Osteocyte (in vitro differentiated cells): ENCODE measurements at places on chromosomes 5 and 9.

- DNase-seq: no peak
Measured at GRCh38 chr5:143213851-143214363, 189.6 kb downstream of the NR3C1 start.

- DNase-seq: no peak
Measured at GRCh38 chr5:149820012-149820411, 89.9 kb downstream of the PPARGC1B start.

DNA sequence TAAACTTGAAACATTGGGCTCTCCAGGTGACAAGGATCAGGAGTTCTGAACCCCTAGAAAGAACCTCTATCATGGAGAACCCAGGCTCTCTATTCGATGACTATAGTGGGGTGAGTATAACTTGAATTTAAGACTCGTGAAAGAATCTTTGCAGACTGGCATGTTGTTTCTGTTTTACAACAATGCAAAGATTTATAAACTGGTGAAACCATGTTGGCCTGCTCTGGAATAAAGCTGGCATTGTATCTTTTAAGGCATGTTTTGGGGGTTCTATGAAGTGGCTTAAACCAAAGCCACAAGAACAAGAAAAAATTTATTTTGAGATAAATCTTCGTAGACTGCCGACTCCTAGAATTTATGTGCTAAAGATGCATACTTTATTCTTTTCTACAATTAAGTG is 9.8 kb upstream of the GDNF start:
- no peak for DNase-seq

GRCh38 chr5:83964271-83964670 is 243.6 kb upstream of the HAPLN1 start:
- DNase-seq: no peak

DNA sequence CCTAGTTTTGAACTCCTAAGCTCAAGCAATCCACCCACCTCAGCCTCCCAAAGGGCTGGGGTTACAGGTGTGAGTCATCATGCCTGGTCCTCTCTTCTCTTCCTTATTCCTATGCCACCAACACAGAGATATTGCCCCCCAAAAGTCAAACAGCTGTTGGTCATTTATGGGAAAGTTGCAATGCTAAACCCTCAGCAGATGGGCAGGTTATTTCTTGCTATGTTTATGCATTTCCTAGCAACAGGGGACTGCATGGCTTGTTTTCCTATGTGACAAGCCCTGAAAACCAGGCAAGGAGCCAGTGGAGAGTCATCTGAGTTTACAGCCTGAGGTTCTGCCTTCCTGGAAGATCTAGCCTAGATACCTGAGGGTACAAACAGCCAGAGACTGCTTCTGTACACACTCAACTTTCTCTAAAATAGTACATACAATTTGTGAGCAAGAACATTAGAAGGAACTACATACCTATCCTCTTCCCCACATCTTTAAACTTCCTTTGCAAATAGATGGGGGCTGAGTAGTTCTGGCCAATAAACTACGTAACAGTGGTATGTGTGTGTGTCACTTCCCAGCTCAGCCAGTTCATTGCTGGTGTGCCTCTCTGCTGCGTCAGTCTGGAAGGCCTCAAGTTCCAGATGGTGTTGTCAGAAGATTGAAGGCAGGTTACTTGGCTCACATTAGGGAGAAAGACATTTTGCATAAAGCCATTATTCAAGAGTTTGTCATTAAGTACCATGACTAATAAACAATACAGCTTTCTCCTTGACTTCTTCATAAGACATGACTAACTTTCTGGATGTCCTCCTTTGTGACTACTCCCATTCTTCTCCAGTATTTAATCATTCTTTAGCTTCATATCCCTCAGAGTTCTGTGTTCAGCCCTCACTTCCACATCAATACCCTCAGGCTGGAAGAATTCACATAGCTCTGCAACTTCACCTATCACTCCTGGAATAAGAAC is 65.3 kb downstream of the CSNK1A1 start:
- peak; percentile 87 for DNase-seq

DNA sequence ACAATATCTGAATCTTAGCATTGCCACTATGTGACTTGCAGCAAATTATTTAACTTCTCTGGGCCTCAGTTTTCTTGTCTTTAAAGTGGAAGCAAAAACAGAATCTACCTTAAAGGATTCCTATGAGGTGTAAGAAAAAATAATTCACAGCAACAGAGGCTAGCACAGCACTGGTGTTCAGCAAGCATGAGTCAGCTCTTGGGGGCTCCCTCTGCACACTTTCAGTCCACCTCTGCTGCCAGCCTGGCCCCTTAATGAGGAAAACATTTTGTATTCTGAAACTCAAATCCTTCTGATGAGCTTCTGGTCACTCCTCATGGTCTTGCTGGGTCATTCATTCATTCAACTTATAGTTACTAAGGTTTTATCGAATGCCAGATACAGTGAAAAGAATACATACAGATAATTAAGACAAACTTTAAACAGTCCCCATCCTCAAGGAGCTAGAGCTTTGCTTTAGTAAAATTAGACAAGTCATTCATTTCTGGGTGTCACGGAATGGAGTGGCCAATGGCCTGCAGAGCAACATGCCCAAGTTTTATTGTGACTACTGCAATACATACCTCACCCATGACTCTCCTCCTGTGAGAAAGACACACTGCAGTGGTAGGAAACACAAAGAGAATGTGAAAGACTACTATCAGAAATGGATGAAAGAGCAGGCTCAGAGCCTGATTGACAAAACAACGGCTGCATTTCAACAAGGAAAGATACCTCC is 26.8 kb upstream of the IQGAP2 start:
- DNase-seq: no peak

GRCh38 chr5:756171-756570 is 28.4 kb downstream of the ZDHHC11B start:
- peak; percentile 86 for DNase-seq

DNA sequence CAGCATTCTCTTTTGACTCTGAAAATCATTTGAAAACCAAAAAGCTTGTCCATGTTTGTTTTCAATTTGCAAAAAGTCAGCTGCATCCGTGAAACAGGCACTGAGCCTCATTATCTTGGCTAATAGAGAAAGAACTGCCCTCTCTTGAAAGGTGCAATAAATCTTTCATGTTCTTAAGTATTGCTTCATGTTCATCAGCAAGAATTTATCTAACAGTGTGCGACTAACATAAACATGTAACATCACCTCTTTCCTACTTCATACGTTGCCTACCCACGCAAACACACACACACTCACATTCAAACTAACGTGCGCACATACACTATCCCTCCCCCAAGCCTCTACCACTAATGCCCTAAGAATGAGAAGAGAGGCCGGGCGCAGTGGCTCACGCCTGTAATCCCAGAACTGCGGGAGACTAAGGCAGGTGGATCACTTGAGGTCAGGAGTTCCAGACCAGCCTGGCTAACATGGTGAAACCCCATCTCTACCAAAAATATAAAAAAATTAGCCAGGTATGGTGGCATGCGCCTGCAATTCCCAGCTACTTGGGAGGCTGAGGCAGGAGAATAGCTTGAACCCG is 629.7 kb upstream of the ZNF608 start:
- DNase-seq: no peak
